ENCODE measurements at places on chromosomes 2 and 18. TPM values are rescaled to one million over a fixed set of nuclear protein-coding genes. Genes with fewer than 3 reads are reported as not detected.

Gene EPG5
- total RNA-seq, result 18.1 TPM

Gene MC4R
- not detected for total RNA-seq

Gene MAPK4
- not detected for total RNA-seq

- DNase-seq, result no peak
Observed at GRCh38 chr2:88568179-88568578, 59.1 kb downstream of the EIF2AK3 start.

GRCh38 chr2:4930704-4931103, 761.5 kb upstream of the SOX11 start:
- DNase-seq, result no peak
